Activated CD8-positive, alpha-beta memory T cell treated with anti-CD3 and anti-CD28 coated beads for 48 hours (primary cell): ENCODE measurements at places on chromosomes 4 and X.

GRCh38 chr4:3021627-3022026, 52.7 kb downstream of the HTT-AS start:
- DNase-seq, result no peak

DNA sequence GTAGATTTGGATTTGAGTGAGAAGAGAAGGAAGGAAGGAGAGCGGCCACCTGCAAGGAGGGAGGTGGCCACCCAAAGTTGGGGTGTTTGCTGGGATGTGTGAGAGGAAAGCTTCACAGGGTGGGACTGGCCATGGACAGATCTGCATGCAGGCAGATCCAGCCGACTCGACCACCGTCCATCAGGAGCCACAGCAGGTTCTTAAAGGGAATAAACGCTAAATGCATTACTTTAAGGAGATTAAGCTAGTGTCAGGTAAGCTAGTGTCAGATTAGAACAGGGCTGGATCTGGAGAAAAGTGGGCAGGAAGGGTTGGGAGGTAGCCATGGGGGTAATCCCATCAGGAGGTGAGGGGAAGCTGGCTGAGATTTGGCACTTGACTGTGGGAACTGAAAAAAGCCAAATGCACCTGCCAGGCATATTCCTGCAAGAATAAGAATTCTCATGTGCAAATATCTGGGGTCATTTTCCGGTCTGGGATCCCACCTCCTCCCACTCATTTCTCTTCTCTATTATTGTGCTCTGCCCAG, 79.6 kb downstream of the MGST2 start:
- no peak for DNase-seq

GRCh38 chr4:147855571-147856009, 123.7 kb downstream of the ARHGAP10 start:
- DNase-seq, result no peak

DNA sequence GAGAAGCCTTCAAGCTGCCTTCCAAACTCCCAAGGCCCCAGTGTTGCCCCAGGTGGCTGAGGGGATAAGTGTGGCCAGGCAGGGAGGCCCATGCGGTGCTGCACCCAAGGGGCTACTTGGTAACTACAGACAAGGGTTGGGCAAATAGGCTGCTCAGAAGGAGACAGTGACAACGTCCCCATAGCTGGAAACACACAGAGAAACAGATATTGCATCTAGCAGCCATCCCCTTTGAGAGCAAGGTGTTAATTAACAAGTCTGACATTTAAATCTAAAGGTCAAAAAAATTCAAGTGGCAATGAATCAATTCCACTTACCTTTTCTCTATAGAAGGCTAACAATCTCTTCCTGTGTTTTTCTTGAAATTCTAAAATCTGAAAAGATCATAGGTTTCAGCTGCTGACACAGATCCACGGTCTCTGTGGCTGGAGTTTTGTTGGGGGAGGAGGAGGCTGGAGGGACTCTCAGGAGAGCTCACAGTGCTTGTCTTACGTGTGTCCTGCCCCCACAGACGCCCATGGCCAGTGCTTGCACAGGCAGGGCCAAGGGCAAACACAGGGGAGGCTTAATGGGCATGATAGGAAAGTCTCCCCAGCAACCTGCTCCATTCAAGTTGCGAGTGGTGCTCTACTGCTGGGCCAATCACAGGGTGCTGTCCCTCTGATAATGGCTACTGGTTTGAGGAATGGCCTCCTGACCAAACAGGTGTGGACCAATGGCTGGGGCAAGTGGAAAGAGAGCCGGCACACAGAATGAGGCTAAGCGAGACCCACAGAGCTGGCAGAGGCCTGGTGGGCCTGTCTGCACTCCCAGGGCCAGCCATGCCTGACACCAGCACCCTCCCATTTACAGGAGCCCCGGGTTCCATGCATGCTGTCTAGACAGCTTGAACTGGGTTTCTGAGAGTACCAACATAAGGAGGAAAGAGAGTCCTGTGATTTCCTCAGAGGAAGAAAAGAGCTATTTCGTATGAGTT, 22.6 kb downstream of the RNF212 start:
- no peak for DNase-seq

DNA sequence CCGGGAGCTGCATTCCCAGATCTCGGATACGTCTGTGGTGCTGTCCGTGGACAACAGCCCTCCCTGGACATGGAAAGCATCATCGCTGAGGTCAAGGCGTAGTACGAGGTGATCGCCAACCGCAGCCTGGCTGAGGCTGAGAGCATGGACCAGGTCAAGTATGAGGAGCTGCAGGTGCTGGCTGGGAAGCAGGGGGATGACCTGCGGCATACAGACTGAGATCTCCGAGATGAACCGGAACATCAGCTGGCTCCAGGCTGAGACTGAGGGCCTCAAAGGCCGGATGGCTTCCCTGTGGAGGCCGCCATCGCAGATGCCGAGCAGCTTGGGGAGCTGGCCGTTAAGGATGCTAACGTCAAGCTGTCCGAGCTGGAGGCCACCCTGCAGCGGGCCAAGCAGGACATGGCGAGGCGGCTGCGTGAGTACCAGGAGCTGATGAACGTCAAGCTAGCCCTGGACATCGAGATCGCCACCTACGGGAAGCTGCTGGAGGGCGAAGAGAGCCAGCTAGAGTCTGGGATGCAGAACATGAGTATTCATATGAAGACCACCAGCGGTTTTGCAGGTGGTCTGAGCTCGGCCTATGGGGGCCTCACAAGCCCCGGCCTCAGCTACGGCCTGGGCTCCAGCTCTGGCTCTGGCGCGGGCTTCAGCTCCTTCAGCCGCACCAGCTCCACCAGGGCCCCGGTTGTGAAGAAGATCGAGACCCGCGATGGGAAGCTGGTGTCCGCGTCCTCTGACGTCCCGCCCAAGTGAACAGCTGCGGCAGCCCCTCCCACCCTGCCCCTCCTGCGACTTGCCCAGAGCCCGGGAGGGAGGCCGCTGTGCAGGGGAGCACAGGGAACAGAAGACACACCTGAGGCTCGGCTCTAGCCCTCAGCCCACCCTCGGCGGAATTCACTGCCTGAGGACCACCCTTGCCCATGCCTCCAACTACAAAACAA, 29.4 kb upstream of the GABRA3 start:
- DNase-seq, result no peak

DNA sequence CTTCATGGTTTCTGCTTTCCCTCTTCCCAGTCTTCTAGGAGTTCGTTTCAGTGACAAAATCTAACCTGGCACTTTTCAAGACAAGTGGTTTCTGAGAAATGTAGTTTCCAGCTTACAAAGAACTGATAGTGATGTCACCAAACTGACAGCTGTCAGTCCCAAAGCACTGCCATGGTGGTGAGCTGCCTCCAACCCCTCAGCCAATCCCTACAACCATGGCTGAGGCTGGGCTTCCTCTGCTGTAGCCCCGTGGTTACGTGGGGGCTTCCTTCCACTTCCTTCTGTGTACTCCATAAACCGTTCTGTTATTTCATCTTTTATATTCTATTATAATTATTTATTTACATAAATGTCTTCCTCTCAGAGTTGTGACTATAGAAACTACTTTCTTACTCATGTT, 198.6 kb upstream of the AGA start:
- no peak for DNase-seq

- no peak for DNase-seq
Observed at GRCh38 chr4:96228463-96228862, 388.6 kb downstream of the PDHA2 start.

GRCh38 chrX:112636288-112636687, 43.5 kb downstream of the LHFPL1 start:
- DNase-seq, result no peak

DNA sequence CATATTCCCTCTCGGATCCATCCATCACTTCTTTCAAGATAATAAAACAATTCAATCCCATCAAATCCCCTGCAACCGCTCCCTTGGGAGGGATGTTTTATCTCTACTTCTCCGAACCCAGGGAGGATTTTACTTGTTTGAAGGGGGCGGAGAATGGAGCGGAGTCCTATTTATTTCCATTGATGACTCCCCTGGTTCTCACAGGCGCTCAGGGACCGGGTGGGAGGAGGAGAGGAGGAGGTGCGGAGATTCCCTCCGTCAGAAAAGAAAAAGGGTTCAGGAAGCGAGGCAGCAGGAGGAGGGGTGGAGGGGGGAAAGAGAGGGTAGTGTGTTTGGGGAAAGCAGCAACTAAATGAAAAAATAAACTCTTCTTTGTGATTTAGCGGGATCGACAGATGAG, 2.1 kb downstream of the NDNF start:
- no peak for DNase-seq

- DNase-seq, result no peak
Observed at GRCh38 chr4:55765070-55765469, 54.5 kb upstream of the EXOC1L start.

GRCh38 chr4:105546086-105546485, 6.3 kb upstream of the ARHGEF38 start:
- DNase-seq, result no peak

DNA sequence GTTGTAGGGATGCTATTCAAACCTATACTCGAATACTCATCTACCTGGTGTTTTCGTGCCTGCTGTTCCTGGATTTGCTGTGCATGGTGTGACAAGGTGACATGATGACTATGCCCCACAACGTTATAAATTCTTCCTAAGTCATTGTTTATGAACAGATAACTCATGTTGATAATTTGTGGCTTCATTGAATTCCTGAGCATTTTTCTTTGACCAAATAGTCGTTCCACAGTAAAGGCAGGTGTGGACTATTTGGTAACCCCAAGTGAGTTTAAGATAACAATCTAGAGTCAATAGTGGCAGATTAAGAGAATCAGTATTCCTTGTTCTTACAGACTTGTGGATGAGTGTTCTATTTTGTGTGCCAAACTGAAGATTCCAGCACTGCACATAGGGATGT, 59.9 kb downstream of the SNX25 start:
- DNase-seq, result no peak

- no peak for DNase-seq
Observed at GRCh38 chrX:10117864-10118377, 38.9 kb upstream of the CLCN4 start.

GRCh38 chr4:39614487-39615162, 24.0 kb downstream of the SMIM14 start:
- no peak for DNase-seq

DNA sequence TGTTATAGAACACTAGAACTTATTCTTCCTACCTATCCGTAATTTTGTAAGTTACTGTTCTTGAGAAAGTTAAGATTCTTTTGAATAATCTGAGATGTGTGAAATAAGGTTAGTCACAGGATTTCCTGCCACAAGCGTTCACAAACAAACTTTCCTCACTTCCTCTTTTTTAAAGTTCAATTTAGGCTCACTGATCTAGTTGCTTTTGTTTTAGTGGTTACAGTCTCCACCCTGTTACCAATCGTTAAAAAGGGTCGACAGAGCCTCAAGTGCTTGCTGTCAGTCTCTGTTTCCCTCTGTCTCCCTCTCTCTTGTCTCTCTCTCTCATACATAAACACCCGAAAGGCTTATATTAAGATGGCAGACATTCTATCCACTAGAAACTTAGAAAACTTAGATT, 35.9 kb upstream of the STK26 start:
- DNase-seq, result no peak

GRCh38 chr4:14431155-14432134, 570.8 kb upstream of the CPEB2 start:
- DNase-seq, result no peak

- no peak for DNase-seq
Observed at GRCh38 chrX:12891171-12891570, 15.2 kb upstream of the TLR8 start.

GRCh38 chrX:28351801-28352200, 235.4 kb upstream of the IL1RAPL1 start:
- no peak for DNase-seq

DNA sequence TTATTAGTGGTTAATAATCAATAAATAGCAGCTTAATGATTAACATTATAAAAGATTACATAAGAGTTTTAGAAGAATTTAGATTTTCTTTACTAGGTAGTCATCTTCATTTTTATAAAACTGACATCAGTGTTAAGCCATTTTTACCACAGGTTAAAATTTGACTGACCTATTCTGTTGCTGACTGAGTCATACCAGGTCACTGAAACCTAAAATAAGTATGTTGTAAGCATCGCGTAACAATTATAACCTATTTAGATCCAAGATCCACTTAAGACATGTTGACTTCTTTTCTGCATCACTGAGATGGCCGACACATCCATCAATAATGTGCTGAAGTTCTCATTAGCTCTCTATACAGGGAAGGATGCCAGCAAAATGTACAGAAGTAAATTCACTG, 36.7 kb downstream of the ARX start:
- no peak for DNase-seq

- DNase-seq, result no peak
Observed at GRCh38 chr4:56618734-56619133, 62.4 kb downstream of the HOPX start.

GRCh38 chr4:54228961-54229501, at the start of gene PDGFRA:
TSS of gene PDGFRA (plus strand) at chr4:54229293. CDS start at chr4:54258769, 29,476 bp downstream.
- DNase-seq, result no peak

GRCh38 chr4:152926959-152927358, 9.2 kb upstream of the FHDC1 start:
- no peak for DNase-seq

GRCh38 chr4:96316776-96317175, 476.9 kb downstream of the PDHA2 start:
- no peak for DNase-seq

- DNase-seq, result no peak
Observed at GRCh38 chr4:186904101-186904500, 180.4 kb upstream of the FAT1 start.

DNA sequence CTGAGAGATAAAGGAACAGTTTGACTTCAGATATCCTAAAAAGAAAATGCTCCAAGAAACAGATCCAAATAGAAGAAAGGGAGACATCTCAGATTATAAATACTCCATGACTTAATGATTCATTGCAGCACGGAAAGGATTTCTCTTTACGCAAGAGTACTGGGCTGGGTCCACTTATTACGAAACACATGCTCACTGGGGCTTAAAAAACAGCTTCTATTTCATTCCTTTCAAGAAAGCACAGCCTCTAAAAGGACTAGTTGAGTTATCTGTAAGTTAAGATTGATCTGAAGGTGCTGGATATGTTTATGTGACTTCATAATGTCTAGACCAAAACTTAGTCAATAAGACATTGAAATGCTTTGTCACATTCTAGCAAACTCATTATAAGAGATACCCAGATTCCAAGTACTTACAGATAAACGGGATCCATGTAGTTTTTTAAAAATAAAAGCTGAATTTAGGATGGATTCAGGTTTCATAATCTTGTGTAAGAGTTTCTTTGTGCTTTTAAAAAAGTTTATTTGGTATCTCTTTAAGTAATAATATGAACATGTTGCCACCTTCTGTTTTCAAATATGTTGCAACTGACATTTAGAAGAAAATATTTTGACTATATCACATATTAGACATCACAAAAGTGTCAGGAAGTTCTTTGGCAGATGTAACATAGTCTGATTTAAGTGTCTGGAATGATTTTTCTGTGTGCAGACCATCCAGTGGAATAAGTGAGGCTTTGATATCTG, 109.5 kb upstream of the MYOZ2 start:
- no peak for DNase-seq

- DNase-seq, result no peak
Observed at GRCh38 chr4:530017-530781, 31.2 kb downstream of the PIGG start.

GRCh38 chr4:169906104-169906503, 120.1 kb downstream of the MFAP3L start:
- no peak for DNase-seq

- DNase-seq, result no peak
Observed at GRCh38 chr4:3202836-3203820, 45.8 kb upstream of the MSANTD1 start.
